ENCODE measurements at places on chromosomes 12 and 14.

GRCh38 chr12:113988064-113988451, 21.9 kb upstream of the RBM19 start:
- no peak for DNase-seq

- DNase-seq, result no peak
These were observed 36.2 kb downstream of the APOBEC1 start for GRCh38 chr12:7629465-7629864.

- peak; percentile 80 for DNase-seq
These were observed 4.4 kb upstream of the TINF2 start for GRCh38 chr14:24246765-24247212.

DNA sequence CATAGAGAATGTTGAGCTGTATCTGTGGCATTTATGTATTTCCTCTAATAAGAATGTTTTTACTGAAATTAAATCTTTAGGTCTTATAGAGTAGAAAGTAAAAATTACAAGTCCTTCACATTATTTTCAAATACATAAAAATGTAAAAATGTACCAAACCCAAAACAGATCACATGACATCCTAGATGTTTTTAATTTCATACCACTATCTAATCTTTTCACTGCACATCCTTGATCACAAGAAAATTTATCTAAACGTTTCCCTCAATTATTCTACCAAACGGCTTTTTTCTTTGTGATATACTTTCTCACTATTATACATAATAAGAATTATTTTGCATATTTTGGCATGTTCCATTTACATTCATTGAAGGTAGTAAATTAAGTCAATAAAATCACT, 18.3 kb downstream of the SGPP1 start:
- DNase-seq, result no peak

DNA sequence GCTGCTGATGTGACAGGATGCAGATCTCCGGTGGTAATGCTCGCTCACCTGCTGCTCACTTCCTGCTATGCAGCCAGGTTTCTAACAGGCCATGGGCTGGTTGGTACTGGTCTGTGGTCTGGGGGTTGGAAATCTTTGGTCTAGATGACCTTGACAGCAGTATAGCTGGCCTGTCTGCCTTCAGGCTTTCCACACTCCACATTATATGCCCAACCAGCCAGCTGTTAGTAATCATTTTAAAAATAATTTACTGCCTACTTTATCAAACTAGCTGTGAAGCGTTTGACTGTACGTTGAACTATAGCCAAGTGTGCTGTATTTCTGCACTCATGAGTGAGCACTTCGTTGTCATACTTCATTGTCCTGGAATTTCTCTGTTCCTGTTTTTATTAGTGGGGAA, 424.0 kb upstream of the GARIN6 start:
- DNase-seq, result peak; percentile 20
